Central memory CD8-positive, alpha-beta T cell (primary cell): ENCODE measurements at places on chromosomes 7 and 10.

DNA sequence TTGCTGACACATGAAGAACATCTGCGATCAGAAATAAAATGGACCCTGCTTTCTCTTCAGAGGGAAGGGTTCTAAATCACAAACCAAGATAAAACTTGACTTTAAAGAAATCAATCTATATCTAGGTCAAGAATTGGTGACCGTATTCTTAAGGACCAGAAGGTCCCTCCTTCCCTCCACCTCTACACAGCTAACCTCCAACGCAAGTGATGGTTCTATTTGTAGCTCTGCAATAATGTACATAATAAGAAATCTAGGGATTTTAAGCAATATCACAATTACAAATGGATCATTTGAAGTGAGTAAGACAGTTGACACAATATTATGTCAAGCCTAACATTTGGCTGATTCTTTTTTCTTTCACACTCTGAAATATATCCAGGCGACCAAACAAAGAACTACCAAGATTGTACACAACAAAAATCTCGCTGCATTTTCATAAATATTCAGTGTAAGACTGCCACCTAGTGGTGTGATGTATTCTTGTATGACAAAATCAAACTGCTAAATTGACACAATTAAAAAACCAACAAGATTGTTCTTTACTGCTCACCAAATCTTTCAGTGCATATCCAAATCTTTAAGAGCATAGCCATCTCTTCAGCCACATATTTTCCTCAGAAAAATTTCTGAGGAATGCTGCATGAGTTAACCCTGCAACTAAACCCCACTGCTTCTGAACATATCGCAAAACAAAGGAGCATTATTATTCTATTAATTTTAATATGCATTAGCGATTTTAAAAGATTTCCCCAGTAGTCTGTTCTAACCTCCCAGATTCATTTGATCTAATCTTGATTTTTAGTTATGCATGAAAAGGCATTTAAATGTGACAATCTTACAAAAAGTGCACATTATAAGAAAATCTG, 44.5 kb downstream of the ICA1 start:
- no peak for DNase-seq

GRCh38 chr10:103759100-103759781, 96.1 kb downstream of the SH3PXD2A start:
- no peak for DNase-seq

DNA sequence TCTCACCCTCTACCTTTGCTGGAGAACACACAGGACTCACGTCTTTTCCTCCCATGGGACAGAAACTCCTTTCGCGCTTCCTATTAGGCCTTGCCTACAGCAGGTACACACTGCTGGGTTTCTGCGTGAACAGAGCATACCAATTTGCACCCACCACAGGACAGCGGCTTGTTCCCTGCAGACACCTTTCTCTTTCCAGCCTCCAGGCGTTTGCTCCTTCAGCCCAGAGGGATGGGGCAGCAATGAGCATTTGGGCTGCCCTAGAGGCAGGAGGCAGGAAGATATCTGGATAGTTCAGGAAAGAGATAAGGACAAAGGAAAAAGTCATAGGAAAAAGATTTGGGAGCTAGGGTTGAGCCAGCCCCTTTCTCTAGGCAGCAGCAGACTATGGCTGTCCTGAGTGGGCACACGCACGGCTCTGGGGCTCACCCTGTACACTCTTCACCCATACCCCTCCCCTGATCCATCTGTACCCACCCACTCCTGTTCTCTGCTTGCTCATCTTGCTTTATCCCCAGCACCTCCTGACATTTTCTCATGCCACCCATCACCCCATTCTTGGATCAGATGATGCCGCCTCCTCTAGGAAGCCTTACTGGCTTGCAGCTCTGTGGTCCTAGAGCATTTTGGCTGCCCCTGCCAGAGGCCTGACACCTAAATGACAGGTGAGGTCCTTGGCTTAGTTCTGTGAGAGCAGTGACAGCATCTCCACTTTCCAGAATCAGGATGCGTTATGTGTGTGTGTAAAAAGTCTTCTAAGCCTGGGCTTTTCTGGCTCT, 40.7 kb upstream of the SPDYE3 start:
- no peak for DNase-seq

DNA sequence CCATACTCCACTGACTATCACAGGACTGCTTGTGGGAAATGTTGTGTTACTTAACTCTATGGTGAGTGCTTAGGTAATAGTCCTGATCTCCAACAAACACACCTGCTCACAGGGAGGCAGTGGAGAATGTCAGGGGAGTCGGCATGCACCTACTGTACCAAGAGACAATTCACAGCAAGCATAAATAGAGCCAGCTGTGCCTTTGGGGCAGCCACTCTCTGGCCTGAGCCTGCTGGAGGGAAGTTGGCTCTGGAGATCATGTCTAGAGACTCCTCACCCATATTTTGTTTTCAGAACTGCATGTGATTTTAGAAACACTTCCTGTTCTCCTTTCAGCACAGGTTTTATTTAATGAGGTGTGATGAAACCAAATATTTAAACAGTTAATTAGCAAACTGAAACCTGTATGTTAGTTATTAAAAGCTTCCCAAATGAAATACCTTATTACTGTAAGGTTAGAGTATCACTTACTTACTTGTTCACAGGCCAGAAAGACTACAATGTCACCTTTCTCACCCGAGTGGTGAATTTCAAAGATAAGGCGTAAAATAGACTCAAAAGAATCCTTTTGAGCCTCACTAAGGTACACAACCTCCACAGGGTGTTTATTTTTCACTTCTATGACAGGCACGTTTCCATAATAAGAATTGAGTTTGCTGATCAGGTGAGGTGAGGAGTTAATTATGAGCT, 21.8 kb downstream of the DHX32 start:
- DNase-seq, result no peak

DNA sequence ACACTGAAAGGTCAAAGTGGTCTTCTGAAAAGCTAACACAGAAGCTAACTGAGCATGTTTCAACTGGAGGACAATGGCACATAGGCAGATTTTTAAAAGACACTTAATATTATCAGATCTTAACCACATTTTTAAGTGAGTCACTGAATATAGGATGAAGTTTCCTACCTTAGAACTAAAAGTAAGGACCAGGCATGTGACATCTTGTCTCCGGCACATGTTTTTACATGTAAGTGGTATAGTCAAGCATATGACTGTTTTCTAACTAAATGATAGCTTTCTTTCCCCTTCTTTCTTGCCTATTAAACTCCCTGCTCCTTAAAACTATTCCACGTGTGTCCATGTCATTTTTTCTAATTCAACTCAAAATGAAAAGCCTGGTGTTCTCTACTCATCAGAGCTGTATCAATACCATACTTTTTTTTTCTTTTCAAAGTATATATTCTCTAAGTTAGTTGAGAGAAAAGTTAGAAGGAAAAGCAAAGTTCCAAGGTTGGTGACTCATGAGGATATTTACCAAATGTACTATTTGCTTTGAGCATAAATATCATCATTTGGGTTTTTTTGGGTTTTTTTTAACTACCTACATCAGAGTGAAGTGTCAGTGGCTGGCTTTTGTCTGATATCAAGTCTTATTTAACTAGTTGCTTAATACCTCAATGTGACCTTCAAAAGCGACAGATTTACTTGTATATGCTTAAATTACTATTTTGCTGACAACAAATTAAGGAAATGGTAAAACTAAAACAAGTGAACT, 127.5 kb downstream of the CRPPA start:
- DNase-seq, result no peak

DNA sequence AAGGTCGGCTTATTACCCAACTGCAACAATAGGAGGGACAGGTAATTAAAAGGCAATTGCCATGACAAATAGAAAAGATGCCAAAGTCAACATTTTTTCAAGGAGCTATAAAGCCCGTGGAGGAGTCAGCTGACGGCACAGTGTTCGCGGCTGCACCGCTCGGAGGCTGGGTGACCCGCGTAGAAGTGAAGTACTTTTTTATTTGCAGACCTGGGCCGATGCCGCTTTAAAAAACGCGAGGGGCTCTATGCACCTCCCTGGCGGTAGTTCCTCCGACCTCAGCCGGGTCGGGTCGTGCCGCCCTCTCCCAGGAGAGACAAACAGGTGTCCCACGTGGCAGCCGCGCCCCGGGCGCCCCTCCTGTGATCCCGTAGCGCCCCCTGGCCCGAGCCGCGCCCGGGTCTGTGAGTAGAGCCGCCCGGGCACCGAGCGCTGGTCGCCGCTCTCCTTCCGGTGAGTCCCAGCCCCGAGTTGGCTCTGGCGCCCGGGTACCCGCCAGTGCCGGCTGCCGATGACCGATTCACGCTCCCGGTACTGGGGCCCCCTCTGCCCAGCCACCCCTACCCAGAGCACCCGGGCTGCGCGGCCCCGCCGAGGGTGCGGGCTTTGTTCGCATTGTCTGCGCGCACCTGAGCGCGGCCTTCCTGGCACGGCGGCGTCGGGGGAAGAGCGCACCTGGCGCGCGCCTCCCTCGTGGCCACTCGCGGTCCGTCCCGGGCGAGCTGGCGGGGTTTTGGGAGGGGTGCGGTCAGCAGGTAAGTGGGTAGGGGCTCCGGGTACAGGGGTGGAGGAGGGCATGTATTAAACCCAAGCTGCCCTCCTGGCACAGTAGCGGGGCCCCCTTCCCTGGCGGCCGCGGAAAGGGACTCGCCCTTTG, at the start of gene VWA2:
VWA2 (plus strand) TSS at position 138 of the 877 bp plus-strand sequence. CDS start 9,460 bp downstream, outside the sequence.
- no peak for DNase-seq

- no peak for DNase-seq
Measured at GRCh38 chr10:93766918-93767317, 9.2 kb downstream of the LGI1 start.

- DNase-seq, result no peak
Measured at GRCh38 chr7:129804890-129805719, 147.7 kb downstream of the UBE2H start.

DNA sequence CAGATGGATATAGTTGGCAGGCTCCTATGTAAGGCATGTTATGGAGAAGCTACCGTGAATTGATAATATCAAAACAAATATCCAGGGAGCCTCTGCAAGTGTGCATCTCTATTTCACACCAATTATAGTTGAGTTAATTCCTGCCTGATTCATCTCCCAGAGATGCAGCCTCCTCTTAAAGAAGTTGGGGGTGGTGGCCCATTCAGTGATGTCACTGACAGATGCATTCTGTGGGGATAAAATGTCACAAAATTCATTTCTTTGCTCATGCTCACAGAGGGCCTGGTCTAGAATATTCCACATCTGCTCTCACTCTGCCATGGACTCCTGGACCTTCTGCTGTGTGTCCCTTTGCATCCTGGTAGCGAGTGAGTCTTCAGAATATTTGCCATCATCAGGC, 189.1 kb upstream of the PRSS1 start:
- no peak for DNase-seq

GRCh38 chr10:50332108-50332842, 81.0 kb upstream of the ASAH2 start:
- DNase-seq, result no peak

GRCh38 chr7:1514407-1514806, 10.2 kb upstream of the INTS1 start:
- DNase-seq, result no peak

GRCh38 chr7:1114505-1114904, 26.6 kb downstream of the GPER1 start:
- DNase-seq, result no peak

- no peak for DNase-seq
Measured at GRCh38 chr10:120422457-120422856, 34.6 kb upstream of the PLPP4 start.

- DNase-seq, result no peak
Measured at GRCh38 chr10:21020545-21020944, 123.4 kb upstream of the NEBL start.

DNA sequence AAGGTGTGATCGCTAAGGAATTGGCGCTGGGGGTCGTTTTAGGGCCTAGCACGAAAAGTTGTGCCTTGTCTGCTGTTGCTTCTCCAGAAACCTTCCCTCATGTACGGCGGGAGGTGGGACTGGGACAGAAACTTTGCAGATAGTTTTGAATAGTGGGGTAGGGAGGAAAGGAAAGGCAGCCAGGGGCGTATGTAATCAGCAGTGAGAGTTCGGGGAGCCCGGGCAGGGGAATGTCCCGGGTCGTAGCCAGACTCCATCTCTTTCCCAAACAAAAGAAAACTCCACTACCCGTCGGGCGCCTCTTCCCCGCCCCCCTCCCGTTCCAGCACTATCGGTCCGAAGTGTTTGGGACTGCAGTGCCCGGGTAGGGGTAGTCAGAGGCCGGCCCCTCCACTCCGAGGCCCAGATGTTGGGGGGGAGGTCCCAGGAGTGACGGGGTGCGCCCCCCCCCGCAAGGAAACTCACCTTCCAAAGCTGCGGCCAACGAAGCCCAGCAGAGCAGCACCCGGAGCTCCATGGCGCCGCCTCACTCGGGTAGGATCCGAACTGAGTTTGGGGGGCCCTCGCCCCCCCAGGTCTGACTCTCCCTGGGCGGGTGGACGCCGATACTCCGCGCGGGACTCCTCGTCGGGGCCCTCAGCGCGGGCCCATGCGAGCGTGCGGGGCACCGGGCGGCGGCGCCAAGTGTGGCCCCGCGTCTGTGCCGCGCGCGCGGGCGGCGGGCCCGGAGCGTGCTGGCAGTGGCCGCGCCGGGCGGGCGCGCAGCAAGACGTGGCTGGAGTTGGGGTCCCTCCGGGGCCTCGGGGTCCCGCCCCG, 601 bp downstream of the EPHB4 start:
- DNase-seq, result no peak

DNA sequence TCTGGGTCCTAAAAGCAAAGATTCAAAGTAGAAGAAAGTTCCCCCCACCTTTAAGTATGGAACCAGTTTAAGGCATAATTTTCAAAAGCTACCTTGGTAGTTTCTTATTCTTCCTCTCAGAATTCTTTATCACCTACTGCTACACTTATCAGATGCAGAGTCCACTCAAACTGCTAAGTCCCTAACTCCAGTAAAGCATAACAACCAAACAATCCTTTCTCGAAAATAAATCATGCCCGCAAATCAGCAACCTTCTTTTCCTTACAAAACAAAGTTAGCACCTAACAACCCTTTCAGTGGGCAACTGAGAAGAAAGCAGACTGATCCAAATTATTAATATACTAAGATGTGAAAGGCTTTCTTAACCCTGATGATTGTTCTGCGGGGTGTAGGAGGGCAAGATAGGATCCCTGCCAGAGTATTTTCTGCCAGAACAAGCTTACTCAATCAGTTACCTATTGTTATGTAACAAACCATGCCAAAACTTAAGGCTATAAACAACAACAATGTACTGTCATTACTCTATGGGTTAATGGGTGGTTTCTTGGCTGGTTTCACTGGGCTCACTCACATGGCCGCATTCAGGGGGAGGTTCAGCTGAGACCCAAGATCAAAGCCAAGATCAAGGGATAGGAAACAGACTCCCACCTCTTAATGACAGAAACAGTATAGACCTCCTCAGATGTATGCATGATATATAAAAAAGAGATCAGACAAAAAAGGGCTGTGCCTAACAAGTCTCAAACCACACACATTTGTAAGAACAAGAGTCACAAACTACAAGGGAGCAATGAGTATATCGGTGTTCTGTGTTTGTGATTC, 42.0 kb downstream of the CCDC6 start:
- no peak for DNase-seq

- DNase-seq, result no peak
Measured at GRCh38 chr10:26455567-26456315, 17.6 kb downstream of the APBB1IP start.

DNA sequence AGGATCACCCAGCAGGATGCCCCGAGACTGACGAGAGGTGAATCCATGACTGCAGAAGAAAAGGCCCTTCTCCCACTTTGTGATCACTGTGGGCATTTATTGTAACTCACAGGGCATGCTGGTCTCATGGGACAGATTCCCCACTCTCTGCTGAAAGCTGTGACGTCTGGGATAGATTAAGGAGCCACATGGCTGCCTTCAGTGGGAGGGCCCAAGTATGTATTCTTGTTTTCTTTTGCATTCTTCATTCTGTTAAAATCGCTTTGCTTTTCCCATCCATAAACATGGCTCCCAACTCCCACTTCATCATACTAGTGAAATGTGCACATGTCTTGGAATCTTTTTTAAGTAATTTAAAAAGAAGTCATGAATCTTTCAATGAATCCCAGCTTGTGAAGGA, 67.2 kb downstream of the FAM107B start:
- DNase-seq, result no peak

- DNase-seq, result no peak
Measured at GRCh38 chr7:121116396-121116795, 127.9 kb downstream of the CPED1 start.
